Fibroblast of upper back skin (primary cell): ENCODE measurements at places on chromosomes 11 and 22.

DNA sequence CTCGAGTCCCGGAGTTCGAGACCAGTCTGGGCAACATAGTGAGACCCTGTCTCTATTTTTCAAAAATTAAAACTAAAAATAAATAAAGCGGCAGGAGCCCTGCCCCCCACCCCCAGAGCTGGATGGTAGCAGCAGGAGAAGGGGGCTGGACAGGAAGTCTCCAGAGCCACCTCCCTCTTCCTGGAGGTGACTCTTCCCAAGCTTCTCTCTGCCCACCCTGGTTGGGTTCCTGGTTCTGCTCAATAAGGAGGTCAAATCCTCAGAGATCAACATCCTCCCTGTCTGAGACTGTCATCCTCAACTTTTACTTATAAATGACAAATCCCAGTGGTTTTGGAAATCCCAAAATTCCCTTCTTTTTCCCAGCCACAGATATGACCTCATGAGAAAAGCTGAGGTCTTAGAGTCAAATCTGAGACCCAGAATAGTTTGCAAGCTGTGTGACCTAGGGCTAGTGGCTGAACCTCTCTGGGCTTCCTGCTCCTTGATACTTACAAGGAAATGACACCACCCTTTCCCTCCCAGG lies 987 bp downstream of the C1QTNF6 start:
- no peak for DNase-seq

GRCh38 chr11:88553204-88553603 lies 215.7 kb upstream of the CTSC start:
- peak; percentile 41 for DNase-seq

- no peak for DNase-seq
These were observed 270.2 kb downstream of the CTTN start for GRCh38 chr11:70668204-70669202.

GRCh38 chr22:38448945-38449745 lies 5.9 kb downstream of the KCNJ4 start:
- no peak for DNase-seq

DNA sequence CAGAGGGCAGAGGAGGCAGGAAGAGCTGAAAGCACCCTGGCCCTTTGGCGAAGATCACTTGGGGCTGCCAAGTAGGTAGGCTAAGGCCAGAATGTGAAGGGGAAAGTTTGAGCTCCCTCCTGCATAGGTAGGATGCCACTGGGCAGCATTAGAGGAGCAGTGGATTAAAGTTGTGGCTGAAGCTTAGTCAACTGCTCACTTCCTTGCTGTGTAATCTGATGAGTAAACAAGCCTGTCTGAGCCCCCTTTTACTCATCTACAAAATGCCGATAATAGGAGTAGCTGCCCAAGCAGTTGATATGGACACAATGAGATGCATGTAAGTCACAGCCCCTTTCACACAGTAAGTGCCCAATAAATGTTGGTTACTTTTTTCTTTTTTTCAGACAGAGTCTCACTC lies 216.4 kb downstream of the MN1 start:
- DNase-seq, result no peak
